DMS153 (cell line): ENCODE measurements at places on chromosomes 3 and 15.

- no peak for DNase-seq
Observed at GRCh38 chr15:48681353-48681752, 35.8 kb upstream of the FBN1 start.

DNA sequence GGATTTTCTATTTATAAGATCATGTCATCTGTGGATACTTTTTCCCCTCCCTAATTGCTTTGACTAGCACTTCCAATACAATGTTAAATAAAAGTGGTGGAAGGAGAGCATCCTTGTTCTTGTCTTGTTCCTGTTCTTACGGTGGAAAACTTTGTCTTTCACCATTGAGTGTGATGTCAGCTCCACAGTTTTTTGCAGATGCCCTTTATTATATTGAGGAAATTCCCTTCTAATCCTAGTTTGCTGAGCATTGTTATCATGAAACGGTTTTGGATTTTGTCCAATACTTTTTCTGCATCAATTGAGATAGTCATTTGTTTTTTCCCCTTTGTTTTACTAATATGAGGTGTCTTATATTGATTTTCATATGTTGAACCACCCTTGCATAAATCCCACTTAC, 19.9 kb upstream of the IL20RB start:
- DNase-seq: no peak

- DNase-seq: no peak
Observed at GRCh38 chr3:105791919-105792786, 76.7 kb downstream of the CBLB start.

DNA sequence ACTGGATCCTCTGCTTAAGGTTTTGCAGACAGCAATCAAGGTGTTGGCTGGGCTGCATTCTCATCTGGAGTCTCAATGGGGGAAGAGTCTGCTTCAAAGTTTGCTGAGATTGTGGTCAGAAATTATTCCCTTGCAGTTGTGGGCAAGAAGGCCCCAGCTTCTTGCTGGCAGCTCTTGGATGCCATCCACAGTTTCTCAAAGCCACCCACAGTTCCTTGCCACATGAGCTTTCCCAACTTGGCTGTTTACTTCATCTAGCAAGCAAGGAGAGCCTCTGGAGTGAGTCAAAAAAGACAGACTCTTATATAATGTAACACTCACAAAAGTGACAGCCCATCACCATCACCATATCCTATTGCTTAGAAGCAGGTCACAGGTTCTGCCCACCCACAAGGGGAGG, 62.1 kb upstream of the ABHD2 start:
- no peak for DNase-seq

GRCh38 chr15:56929399-56929798, 11.0 kb downstream of the TCF12 start:
- DNase-seq: no peak

DNA sequence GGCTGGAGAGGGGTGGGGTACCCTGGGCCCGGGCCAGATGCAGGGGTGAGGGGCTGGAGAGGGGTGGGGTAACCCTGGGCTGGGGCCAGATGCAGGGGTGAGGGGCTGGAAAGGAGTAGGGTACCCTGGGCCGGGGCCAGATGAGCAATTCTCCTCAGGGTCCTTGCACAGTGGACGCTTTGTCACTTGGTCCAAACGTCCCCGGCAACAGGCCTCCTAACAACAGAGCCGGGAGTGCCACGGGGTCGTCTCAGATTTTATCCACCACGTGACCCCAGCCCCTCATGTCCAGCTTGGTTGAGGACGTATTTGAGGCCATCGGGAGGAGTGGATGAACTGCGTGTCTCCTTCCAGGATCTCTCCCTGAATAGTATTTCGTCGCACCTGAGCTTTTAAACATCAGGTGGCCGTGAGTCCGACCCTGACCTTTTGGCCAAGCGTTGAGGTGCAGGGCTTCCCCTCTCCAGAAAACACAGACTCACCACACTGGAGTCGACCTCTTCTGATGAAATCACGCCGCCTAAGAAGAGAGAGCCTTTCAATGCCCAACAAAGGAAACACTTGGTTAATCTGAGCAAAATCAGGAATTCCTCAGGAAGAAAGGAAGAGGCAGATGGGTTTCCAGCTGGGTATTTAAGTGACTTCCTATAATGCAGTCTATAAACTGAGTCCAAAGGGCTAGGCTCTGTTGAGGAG, 12.8 kb upstream of the LRRC15 start:
- DNase-seq: no peak

DNA sequence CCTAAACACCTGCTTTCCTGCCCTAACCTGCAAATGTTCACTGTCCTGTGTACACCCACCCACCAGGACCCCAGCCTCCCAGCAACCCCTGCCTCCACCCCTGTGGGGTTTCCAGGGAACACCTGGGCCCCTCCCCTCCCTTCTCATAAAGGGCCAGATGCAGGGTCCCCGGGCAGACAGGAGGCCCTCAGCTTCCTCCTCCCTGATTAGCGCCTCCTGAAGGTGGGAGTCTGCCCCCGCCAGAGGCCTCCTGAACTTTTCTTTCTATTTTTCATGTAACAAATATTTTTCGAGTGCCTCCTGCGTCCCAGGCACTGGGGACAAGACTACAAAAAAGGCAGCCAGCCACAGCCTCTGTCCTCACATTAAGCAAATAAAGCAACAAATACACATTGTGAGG, 135.4 kb upstream of the LINGO1 start:
- no peak for DNase-seq

GRCh38 chr3:185342459-185343174, 20.3 kb upstream of the MAP3K13 start:
- no peak for DNase-seq

DNA sequence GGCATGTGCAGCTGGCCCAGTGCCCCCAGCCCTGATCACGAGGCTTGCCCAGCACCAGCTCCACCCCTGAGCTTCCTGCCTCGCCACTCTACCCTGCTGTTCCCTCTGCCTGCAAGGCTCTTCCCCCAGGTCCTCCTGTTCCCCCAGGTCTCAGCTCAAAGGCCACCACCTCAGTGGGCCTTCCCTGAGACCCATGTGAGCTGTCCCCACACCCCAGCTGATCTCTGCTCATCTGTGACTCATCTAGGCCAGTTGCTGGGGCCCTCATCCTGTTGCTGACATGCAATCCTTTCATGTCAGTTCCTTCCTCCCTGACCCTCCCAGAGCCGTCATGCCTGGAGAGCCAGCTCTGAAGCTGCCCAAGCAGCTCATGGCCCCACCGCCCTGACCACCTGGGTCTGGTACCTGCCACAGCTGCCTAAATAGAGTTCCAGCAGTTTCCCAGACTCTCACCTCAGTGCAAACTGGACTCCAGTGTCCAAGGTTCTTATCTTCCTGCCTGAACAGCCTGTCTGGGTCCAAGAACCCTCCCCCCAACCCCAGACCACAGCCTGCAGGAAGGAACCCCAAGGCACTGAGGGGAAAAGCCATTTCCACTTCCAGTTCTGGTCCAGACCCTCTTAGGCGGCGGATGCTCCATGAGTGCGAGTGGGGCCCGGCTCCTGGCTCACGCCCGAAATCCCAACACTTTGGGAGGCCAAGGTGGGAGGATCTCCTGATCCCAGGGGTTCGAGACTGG, 116.6 kb upstream of the IQSEC1 start:
- DNase-seq: no peak

DNA sequence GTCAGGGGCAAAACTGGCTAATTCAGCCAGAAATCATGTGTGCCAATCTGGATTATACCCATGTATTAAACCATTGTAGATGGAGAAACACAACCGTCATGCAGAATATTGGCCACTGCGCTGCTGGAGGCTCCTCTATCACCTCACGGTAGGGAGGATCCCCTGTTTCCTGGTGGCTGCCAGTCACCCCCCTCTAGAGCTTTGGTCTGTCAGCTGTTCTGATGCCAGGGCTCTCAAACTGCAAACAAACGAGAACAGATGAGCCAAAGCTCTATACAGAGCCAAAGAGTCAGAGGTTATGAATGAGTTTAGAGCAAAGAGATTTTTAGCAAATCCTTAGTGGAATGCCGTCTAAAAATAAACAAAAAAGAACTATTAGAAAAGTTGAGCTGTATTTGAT, 62.5 kb downstream of the IL20RB start:
- DNase-seq: no peak

DNA sequence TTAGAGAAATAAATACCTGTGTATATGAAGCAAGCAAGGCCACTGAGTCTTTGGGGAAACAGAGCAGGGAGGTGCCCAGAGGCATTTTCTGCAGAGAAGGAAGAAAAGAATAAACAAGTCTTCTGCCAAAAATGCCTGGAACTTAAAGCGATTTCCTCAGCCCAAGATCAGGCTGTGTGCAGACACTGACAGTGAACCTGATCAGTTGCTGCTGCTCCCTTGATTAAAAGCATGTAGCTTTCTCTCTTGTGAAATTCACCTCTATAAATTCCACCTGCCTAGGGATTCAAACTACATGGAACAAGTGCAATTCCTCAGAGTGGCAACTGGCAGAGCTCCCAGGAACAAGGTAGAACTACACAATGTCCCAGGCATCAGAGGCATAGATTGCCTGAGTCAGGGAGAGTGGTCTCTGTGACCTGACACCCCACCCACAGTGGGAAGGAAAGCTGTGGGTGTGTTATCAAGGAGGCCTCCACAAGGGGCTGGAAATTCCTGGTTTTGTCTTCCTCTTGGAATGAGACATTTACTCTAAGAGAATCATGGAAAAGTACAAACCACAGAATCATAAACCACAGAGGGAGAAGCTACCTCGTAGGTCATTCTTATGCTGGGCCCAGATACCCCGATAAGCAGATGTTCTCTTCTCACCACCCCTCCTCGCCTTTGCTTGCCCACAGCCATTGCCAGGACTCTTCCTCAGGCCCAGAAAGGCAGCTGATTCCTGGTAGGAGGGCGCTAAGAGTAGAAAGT, 1.8 kb upstream of the ZBTB38 start:
- DNase-seq: no peak

DNA sequence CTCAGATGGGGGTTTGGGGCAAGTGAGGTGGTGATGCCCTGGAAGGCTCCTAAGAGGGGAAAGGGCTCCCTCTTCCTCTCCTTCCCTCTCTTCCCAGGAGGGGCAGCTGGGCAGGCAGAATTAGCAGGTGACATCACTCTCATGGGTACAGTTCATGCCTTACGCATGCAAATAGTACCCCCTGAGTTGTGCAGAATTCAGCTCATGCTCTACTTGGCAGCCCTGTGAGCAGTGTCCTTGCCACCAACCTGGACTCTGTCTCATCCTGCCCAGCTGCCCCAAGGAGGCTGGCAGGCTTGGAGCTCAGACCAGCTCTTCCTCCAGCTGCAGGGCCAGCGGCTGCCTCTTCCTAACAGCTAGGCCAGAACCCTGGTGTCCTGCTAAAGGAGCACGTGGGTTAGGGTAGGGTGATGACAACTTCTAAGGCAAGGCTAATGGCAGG, 3.3 kb downstream of the CHAC1 start:
- no peak for DNase-seq

GRCh38 chr3:68681766-68682165, 250.6 kb downstream of the TAFA4 start:
- no peak for DNase-seq

GRCh38 chr3:69490235-69490634, 104.3 kb upstream of the FRMD4B start:
- no peak for DNase-seq

DNA sequence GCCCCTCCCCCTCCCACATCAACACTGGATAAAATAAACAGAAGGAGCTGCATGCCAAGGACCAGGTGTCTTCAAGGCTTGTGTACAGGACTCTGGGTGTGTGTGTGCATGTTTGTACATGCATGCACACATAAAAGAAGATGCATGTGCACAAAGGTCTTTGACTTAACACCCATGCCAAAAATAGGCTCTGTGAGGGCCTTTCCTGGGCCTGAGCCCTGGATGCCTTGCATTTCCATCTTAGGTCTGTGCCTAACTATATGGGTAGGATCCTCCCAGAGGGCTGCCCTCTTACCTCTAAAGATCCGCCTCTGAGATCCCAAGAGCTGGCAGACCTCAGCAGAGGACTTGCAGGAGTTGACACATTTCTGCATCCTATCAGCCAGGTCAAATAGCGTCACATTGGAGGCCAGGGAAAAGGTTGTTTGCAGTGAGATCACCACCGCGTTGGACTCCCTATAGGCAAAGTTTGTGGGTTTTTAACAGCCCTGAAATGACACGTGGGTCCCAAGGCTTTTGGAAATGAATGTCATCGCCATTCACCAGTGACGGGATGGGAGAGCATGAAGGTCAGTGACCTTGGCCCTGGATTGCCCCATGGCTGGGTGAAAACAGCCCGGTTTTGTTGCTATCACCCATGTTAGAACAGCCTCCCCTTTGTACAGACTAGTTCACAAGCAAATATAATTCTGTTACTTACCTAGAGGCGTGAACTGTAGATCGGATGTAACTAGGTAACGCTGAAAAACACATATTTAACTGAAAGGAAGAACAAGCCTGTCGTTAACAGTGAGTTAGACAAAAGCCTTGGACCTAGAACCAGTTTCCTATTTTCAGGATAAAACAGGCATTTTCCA, 54.0 kb downstream of the HEG1 start:
- DNase-seq: no peak

GRCh38 chr3:10074666-10075065, 33.4 kb downstream of the FANCD2OS start:
- no peak for DNase-seq
